Stimulated activated CD8-positive, alpha-beta memory T cell treated with anti-CD3 and anti-CD28 coated beads, Interleukin-2, amount 100 ng/mL, for 1 hour (primary cell): ENCODE measurements at places on chromosomes 5 and 9.
A peak's percentile ranks its signal among the peaks of the same experiment; 100 is the strongest.

- DNase-seq, result no peak
Observed at GRCh38 chr9:134221273-134222017, 57.1 kb upstream of the RNU6ATAC start.

- DNase-seq, result peak; percentile 1
Observed at GRCh38 chr9:132945186-132946130, 1.0 kb upstream of the TSC1 start.

- no peak for DNase-seq
Observed at GRCh38 chr9:134670851-134671281, 29.3 kb downstream of the COL5A1 start.

DNA sequence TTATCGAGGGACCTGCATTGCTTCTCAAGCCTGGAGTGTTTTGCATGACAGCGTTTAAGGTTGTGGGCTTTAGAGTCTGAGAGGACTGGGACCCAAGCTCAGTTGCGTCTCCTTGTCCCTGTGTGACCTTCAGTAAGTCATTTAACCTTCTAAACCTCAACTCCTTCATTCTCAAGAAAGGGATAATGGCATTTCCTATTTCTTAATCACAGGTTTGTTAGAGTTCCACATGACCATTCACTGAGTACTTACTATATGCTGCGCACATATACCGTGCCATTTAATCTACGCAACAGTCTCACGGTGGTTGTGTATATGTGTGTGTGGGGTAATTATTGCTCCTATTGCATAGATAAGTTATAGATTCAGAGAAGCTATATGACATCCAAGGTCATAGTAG, 76.3 kb downstream of the MACROH2A1 start:
- no peak for DNase-seq

- DNase-seq, result no peak
Observed at GRCh38 chr9:8734760-8735159, 935.2 kb upstream of the DMAC1 start.

GRCh38 chr9:82154573-82154972, 166.0 kb downstream of the SPATA31D1 start:
- DNase-seq, result no peak

DNA sequence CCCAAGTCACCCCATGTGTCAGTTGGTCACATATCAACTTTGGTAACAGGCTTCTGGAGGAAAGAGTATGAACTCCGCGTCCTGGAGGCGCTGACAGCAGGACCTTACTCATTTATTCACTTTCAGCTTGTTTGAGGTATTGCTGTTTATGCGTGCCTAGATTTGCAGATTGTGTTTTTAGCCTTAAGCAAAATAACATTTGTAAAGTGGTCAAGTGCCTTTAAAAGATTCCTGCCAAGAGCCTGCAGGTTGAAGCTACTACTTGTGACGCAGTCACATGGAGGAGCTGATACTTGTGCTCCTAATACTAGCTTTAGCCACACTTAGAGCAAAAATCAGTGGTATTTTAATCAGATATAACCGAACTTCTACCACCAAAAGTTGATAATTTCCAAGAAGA, 351.3 kb downstream of the ADGRV1 start:
- no peak for DNase-seq

DNA sequence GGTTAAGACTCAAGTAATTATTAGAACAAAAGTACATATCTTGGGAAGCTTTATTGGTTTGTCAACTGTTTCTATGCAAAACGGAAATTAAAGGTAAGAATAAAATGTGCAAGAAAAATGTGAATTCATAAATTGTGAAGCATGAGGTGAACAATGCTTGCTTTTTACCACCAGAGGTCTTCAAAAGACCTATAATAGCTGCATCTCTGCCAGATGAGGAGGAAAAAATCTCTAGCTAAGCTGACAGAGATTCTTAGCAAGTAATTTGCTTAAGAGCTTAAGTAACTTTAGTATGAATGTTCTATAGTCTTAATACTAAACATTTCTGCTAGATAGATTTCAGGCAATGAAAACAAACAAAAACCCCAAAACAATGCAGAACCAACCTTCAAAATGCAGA, 54.1 kb downstream of the MRPS30 start:
- no peak for DNase-seq

DNA sequence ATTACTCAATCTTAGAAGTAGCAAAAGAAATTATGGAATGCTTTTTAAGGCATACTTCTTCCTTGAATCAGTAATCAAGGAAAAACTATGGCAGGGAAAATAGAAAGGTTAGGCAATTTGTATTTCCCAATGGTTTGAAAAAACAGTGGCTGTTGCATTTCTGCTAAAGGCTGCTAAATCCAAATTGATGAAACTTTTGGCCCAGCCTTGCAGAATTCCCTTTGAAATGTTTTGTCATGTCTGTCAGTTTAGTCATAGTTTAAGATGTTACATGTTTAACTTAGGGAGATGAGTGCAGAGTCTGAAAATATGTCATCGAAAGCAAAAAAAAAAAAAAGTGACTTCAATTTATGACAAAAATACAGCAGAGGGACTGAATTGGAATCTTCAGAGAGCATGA, 878.9 kb upstream of the WWC1 start:
- DNase-seq, result no peak

- no peak for DNase-seq
Observed at GRCh38 chr5:5638211-5638610, 215.7 kb downstream of the ICE1 start.
